ENCODE measurements at places on chromosomes 16 and 17.

DNA sequence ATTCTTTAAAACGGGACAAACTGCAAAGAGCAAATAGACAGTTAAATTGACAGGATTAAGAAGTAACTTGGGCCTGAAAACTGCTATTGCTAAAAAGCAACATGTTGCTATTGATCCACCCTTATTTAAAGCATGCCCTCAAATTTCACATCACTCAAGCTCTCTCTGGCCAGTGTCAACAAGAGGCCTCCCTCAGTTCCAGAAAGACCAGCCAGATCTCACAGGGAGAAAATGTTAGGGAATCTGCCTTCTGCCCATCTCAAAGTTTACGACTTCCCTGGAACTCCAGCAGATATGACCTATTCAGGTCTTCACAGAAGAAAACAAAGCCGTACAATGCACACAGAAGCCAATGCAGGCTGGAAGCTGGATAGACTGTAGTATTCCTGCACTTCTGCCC is 8.9 kb downstream of the CFAP20 start:
- DNase-seq = no peak

- no peak for DNase-seq
These were observed 461.2 kb upstream of the CDH5 start for GRCh38 chr16:65905331-65905730.

DNA sequence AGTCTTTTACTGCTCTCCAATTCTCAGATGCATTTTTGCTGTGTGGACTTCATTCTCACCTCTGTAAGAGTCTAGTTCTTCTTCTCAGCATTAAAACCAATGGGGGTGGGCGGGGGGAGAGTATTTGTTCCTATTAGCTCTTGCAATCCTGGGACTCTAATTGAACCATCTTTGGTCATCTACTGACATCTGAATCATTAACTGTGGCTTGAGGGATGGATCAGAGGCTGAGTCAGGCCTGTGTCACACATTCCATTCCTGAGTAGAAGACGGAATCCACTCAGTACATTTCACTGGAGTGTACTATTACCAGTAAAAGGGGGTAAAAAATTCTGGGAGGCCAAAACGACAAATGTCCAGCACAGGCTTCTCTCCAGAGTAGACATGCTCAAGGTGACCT is 12.8 kb upstream of the ZNF23 start:
- no peak for DNase-seq

DNA sequence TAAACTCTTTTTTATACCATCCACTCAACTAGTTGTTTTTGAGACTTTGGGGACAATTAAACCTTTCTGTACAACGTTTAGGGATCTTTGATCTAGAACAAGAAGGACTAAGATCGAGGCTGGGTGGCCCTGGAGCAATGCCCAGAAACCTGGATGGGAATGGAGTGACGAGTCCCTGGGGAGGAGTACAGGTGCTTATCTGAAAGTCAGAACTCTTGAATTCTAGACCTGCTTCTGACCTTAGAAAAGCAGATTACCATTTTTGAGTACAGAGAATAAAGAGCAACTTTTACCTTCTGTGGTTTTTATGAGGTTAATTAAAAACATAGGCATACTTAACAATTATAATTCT is 17.8 kb downstream of the UBE2Z start:
- DNase-seq = no peak

DNA sequence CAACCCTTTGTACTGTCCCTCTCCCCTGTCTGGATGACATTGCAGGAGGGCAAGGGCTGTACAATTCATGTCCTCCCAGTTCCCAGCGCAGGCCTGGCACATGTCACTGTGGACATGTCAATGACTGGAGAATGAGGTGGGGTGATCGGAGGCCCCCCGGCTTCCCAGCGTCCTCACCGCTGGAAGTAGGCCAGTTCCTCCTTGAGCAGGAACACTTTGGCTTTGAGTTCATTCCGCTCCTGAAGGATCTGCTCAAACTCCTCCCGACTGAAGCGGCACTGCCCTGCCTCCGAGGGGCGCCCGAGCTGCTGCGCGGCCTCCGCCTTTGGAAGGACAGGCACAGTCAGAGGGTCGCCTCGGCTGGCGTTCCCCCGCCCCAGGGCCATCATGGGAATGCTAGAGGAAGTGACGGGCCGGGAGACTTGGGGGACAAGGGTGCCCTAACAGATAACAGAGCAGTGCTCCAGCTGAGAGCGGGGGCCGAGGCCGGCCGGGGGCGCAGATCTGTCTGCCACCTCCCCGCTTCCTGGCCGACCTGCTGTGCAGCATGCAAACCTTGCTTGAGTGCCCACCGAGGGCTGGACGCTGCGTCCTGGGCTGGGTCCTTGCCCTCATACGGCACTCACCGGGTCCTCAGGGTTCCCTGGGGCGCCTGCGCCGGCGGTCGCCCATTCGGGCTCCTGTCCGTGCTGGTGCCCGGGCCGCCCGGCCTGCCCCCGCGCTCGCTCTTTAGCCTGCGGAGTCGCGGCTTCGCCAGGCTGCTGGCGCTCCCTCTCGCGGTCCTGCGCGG is 1.3 kb downstream of the RILP start:
- no peak for DNase-seq
